HuH-7 (cell line): ENCODE measurements at places on chromosomes 16 and 17.

- no peak for DNase-seq
Observed at GRCh38 chr16:55839115-55839514, 6.2 kb upstream of the CES1 start.

DNA sequence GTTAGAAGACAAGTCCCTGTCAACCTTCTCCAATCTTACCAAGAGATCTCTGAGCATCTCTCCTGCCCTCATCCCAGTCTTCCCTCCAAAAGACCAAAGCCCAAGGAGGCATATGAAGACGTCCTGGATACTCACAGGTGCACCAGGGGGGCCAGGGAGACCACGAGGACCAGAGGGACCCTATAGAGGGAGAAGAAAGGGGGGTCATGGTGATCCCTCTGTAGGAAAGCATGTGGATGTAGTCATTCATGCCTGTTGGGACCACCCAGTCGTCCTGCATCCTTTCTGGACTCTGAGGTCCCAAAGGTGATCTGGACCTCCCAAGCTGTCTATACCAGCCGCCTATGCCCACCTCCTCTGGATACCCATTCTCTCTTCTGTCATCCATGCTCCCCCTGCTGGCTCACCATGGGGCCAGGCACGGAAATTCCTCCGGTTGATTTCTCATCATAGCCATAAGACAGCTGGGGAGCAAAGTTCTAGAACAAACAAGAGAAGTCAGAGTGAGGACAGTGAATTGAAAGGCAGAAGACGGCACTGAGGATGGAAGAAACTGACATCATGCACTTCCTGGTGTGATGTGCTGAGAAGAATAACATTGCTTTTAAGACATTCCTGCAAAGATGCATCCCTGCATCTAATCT lies 3.3 kb downstream of the COL1A1 start:
- peak; percentile 93 for DNase-seq

GRCh38 chr16:5072334-5073278 lies 963 bp downstream of the ALG1 start:
- no peak for DNase-seq

DNA sequence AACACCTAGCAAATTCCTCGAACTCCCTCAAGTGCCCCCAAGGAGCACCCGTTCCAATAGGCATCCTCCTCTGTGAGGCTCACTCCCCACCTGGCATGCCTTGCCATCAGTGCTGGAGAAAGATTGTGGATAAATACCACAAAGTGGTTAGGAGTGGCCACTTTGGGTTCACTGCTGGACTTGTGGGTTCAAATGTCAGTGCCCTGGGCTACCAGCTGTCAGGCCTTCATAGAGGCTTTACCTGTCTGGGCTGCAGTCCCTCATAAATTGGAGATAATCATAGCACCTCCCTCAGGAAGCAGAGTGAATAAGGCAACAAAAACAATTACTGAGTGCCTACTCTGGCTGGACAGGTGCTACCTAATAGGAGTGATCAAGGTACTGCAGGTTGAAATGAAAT lies 1.5 kb upstream of the SYT17 start:
- DNase-seq = no peak

GRCh38 chr16:84349862-84350684 lies 18.3 kb upstream of the ATP2C2 start:
- no peak for DNase-seq

GRCh38 chr16:1134776-1135458 lies 18.0 kb upstream of the CACNA1H start:
- DNase-seq = no peak
